Mucosa of descending colon (tissue), 3 donors: ENCODE measurements at places on chromosomes 5 and 9. TPM values are rescaled to one million over a fixed set of nuclear protein-coding genes. Genes with fewer than 3 reads are reported as not detected.
A peak's percentile ranks its signal among the peaks of the same experiment; 100 is the strongest.

Gene CLIC3
- total RNA-seq: 0.99 TPM

Gene OSMR
- total RNA-seq: 13.0 TPM

Gene ACOT12
- not detected for total RNA-seq

Gene PNPLA7
- 16.7 TPM for total RNA-seq

Gene TRIM36
- 27.1 TPM for total RNA-seq

Gene OMD
- 5.1 TPM for total RNA-seq

Gene FBXW5
- total RNA-seq: 127 TPM

Gene NR2F1
- 2.3 TPM for total RNA-seq

DNA sequence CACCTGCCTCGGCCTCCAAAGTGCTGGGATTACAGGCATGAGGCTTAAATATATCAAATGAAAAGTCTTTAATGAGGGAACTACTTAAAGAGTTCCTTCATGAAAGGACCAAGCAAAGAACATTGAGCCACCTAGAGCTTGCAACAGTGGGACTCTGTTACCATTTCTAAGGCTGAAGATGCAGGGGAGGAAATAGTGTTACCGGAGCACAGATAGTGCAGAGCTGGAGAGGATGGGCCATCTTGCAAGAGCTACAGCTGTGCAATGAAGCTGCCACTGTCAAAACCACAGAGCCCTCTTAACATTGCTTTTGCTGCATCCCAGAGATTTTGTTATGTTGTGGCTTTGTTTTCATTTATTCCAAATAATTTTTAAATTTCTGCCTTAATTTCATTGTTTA is 77.1 kb upstream of the NAA35 start:
- no peak for DNase-seq

DNA sequence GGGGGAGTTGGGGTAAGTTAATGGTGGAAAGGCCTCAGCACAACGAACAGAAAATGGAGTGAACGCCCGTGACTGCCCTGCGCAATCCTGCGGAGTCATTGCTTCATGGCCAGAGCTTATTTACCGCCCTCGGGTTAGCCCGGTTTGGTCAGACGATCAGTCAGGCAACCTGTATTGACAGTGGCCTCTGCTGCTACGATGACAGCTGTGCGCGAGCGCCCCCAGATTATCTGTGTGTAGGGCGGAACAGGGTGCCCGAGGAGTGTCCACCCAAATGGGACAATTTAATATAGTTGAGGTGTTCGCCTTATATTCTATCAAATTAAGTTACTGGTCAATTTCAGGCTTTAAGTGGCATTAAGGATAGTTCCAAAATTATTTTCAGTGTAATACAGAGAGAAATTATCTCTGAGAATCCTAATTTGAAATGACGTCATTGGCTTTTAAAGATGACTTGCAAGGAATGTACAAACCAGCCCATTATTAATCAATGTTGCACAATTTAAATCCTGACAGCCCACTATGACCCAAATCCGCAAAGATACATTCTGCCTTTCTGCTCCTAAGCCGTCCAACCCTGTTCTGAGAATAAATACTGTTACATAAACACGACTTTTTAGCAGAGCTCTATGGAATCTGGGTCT is 879 bp upstream of the UBQLN1 start:
- DNase-seq: peak; percentile 80

GRCh38 chr9:110769667-110770066 is 101.1 kb downstream of the MUSK start:
- no peak for DNase-seq

DNA sequence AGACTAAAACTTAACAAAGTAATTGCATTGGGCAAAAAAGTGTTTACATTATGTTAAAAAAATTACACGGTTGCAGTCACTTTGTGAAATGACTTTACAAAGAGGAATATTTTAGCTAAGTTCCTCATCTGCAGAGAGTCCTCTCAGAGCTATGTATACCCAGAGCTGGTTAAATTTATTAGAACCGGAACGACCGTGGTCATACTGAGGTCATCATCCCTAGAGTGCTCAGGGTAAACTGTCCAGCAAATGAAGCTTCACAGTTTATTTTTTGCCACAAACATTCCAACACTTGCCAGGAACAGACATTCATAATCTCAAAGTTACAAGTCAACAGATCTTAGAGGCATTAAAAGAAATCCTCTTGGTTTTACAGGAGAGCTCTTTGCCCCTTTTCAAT is 897 bp downstream of the ROPN1L start:
- DNase-seq: no peak

DNA sequence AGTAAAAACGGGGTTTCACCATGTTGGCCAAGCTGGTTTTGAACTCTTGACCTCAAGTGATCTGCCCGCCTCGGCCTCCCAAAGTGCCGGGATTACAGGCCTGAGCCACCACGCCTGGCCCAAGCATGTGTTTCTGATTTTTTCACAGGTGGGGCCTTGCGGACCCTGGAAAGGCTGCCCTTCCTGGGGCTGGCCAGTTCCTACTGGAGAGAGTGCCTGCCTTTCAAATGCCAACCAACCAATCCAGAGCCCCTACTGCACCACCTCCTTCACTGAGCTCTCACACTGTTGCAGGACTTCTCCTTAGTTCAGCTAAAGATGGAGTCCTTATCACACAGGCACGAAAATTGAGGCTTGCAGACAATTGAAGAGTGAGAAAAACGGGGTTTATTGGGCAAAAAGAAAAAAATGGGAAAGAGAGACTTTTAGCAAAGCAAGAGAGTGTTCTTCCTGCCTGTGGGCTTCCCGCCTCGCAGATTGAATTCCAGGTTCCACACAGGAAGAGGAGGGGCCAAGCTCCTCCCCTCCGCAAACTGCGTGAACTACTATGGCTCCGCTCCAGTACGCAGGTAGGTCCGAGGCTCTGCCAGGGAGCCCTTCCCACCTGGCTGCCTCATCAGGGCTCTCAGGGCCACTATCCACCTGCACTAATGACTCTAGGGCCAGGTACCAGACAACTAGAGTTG is 8.3 kb upstream of the CMBL start:
- DNase-seq: no peak

DNA sequence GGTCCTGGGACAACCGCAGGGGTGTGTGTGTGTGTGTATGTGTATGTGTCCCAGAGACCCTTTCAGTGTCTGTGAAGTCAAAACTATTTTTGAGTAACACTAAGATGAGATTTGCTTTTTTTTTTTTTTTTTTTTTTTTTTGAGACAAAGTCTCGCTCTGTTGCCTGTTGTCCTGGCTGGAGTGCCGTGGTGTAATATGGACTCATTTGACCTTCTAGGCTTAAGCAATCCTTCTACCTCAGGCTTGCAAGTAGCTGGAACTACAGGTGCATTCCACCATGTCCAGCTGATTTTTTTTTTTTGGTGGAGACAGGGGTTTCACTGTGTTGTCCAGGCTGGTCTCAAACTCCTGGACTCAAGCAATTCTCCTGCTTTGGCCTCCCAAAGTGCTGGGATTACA is 97.4 kb upstream of the KLF9 start:
- no peak for DNase-seq

DNA sequence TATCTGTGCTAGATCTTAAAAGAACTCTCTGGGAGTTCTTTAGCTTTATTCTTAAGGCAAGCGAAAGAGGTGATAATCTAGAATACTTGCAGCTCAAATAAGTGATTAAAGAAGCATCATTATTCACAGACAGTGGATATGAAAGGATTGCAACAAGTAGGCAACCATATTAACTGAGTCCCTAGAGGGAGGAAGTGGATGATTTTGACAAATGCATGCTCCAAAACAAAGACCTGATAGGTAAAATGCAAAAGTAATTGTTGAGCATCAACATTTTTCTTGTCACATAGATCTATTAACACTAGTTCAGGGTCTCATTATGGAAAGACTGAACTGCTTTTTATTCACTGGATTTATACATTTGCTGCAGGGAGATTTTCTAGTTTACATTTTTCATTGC is 109.1 kb downstream of the EDIL3 start:
- no peak for DNase-seq

- no peak for DNase-seq
Observed at GRCh38 chr5:160852049-160852448, at the start of gene ATP10B. Gene ATP10B (minus strand): TSS chr5:160852211. CDS start chr5:160688074, 164,137 bp downstream.

GRCh38 chr5:30650311-30650710 is 543.2 kb upstream of the CDH6 start:
- no peak for DNase-seq

DNA sequence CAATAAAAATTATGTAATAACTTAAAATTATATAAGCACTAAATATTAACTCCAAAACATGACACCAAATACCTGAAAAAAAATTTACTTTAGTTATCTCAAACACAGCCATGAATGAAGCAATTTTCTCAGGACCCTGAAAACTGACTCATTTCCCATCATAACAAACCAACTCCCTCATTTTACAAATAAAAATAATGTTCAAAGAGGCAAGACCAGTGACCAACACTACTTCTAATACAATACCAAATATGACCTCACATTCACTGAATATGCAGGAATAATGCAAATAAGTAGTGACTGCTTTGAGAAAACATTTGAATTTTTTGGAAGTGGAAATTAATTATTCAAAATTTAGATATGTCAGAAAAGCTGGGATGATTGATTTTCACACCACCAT is 21.6 kb downstream of the FBLL1 start:
- no peak for DNase-seq

- peak; percentile 61 for DNase-seq
Observed at GRCh38 chr9:111961575-111961974, 65.0 kb downstream of the UGCG start.

DNA sequence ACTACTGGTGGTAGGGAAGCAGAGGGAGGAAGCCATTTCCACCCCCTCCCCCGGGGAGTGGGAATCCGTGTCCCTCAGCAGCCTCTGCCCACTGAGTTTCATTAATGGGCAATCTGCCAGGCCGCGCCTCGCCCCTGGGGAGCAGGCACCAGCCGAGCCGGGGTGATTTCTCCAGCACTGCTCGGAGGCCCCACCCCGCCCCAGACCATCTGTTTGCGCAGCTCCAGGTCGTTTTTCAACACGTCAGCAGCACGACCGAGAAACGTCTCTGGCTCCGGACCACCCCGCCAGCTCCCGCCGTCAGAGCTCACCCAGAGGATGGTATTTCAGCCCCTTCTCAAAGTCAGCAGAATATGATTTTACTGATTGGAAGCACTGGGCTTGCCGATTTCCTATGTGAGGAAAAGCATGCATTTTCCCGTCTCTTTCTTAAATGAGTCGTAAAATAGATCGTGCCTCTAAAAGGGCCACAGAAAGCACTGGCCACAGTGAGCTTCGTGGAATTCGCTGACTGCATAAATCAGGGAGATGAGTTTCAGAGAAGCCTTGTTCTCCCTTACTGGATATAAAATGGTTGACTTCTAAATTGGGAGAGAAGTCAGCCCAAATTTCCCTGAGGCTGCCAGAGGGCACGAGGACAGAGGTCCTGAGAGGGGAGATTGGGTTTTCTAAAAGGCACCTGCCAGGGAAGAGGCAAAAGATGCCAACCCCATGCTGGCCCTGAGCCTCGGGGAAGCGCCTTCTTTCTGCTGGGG is 47.0 kb downstream of the OLFM1 start:
- no peak for DNase-seq

GRCh38 chr5:131709043-131709442 is 74.0 kb upstream of the RAPGEF6 start:
- DNase-seq: no peak
